ENCODE measurements at places on chromosomes 7 and 10.

- peak; percentile 28 for DNase-seq
Measured at GRCh38 chr7:139505563-139505962, 17.9 kb upstream of the CLEC2L start.

- no peak for DNase-seq
Measured at GRCh38 chr10:66277481-66277880, 648.4 kb upstream of the LRRTM3 start.

- DNase-seq: no peak
Measured at GRCh38 chr7:29879609-29880008, 73.3 kb downstream of the WIPF3 start.

GRCh38 chr7:156003220-156004162, 191.2 kb upstream of the SHH start:
- DNase-seq: no peak

GRCh38 chr10:69412232-69412790, 4.4 kb downstream of the TACR2 start:
- peak; percentile 20 for DNase-seq

DNA sequence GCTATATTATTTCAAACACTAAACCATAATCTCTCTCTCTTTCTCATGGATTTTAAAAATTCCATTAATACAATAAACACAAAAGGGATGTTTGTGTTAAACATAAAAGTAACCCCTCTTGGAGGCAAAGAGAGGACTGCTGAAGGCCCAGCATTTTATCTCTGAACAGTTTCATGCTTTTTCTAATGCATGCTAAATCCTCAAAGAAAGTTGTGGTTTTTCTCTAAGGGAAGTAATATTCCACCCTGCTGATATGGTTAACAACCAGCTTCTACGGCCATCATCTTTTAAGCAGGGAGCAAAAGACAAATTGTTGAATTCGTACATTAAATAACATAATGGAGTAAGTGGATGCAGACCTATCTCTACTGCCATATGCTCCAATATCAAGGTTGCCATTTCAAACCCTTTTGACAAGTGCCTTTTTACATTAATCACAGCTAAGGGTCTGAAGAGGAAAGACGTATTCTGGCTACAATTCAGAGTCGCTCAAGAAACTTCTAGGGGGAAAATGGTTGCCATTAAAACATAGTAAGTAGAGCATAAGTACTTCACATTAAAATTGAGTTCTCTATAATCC, 103.1 kb downstream of the SLC25A13 start:
- no peak for DNase-seq

DNA sequence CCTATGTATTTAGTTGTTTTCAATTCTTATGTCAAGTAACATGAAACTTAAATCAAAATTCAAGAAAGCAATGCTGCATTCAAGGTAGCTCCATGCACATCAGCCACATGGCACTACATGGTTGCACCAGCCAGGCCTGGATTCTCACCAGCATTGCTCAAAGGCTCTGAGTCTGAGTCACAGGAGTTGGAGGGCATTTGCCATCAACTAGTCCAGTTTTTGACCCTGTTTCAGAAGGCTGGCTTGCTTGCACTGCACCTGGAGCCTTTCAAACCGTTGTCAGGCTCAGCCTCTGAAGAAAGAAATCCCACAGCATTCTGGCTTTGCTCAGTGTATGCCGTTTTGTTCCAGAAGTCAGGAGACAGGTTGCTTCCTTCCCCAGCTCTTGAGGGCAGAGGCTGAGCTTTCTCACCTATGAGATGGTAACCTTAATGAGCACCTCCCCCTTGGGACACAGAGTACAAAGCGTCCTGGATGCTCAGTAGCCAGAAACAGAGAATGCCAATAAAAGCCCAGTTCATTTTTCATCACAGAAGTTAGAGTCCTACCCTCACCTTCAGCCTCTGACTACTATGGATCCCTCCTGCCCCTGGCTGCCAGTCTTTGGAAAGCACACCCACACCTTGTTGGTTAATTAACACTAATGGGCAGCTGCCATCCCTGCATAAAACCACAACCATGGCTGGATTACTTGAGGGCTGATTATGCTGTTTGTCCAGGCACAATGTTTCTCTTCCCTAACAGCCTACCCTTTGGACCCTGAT, 288.4 kb upstream of the LRRTM3 start:
- no peak for DNase-seq

GRCh38 chr10:74760086-74760979, 66.1 kb upstream of the KAT6B start:
- no peak for DNase-seq

GRCh38 chr10:43806831-43807640, 158.4 kb upstream of the ZNF32 start:
- DNase-seq: no peak
